Calu3 (cell line): ENCODE measurements at places on chromosomes 16 and 17. TPM values are rescaled to one million over a fixed set of nuclear protein-coding genes. Genes with fewer than 3 reads are reported as not detected.
A peak's percentile ranks its signal among the peaks of the same experiment; 100 is the strongest.

DNA sequence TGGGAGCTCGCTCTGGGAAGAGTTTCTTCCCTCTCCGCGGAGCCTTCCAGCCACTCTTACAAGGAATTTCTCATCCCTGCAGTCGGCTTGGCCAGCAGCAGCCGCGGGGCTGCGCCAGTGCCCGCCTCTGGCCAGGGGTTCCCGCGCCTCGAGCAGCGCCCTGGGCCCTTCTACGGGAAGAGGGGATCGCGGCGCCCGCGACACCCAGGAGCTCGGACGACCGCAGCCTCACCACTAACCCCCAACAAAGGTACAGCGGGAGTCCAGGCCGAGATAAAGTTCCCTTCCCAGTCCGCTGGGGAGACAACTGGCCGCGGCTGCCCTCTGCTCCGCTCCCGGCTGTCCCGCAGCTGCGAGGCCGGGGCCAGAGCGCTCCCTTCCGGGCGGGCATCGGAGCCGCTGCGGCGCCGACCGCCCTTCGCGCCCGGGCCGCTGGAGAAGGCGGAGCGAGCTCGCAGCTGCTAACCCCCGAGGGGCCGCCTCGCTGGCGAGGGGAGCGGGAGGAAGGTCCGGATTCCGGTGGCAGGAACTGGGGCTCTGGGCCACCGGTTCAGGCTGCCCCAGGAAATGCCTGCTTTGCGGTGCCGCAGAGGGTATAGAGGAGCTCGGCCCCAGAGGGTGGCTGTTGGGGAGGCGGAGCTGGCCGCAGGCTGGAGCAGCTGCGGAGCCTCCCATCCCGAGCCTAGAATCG lies 3.6 kb upstream of the HS3ST3B1 start:
- H3K27me3 ChIP-seq, result peaks cover 67% of the 10 kb centered on the region
- H3K4me3 ChIP-seq, result peak overlapping the region; percentile 57
- peak; percentile 55 for DNase-seq
- H3K36me3 ChIP-seq, result peaks cover 14% of the 10 kb centered on the region
- peaks cover 12% of the 10 kb centered on the region for H3K4me1 ChIP-seq
- H3K27ac ChIP-seq, result no peak overlapping the region

- H3K4me1 ChIP-seq, result no peaks in the 10 kb centered on the region
- H3K36me3 ChIP-seq, result peaks cover 6% of the 10 kb centered on the region
- H3K4me3 ChIP-seq, result no peak overlapping the region
- no peak for DNase-seq
- H3K27ac ChIP-seq, result no peak overlapping the region
These were observed 5.8 kb downstream of the P2RX5 start for GRCh38 chr17:3690094-3690715.

Gene RCVRN
- not detected in 2 replicates for total RNA-seq

GRCh38 chr17:5922476-5922875 lies 147.7 kb upstream of the WSCD1 start:
- H3K4me3 ChIP-seq, result no peak overlapping the region
- no peaks in the 10 kb centered on the region for H3K4me1 ChIP-seq
- no peaks in the 10 kb centered on the region for H3K36me3 ChIP-seq
- H3K27ac ChIP-seq, result no peak overlapping the region
- H3K27me3 ChIP-seq, result peaks cover 35% of the 10 kb centered on the region

Gene RPL26
- total RNA-seq, result 739 and 842 TPM in 2 replicates

DNA sequence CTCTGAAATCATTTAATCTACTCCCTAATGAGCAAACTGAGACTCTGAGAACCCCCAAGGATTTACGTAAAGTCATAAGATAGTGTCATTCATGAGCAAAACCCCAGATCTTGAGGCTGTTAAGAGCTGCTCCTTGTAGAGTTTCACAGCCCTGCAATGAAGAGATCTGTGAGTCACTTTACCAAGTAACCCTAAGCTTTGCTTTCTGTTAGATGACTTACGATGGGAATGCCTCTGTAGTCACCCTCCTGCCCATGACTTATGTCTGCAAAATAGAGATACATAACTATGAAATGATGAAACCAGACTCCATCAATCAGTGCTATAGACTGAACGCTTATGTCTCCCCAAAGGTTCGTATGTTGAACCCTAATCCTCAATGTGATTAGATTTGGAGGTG lies 117.7 kb downstream of the HS3ST3A1 start:
- H3K4me3 ChIP-seq, result no peak overlapping the region
- no peaks in the 10 kb centered on the region for H3K4me1 ChIP-seq
- H3K27ac ChIP-seq, result no peak overlapping the region
- no peak for DNase-seq
- no peaks in the 10 kb centered on the region for H3K36me3 ChIP-seq
- H3K27me3 ChIP-seq, result no peaks in the 10 kb centered on the region
